ENCODE measurements at places on chromosomes 13 and 19. TPM values are rescaled to one million over a fixed set of nuclear protein-coding genes. Genes with fewer than 3 reads are reported as not detected.

Gene ZNF497
- 2.7 TPM for total RNA-seq

Gene SPINT2
- total RNA-seq, result 1,465 TPM

Gene LILRA6
- not detected for total RNA-seq

Gene ZNF493
- total RNA-seq, result 12.6 TPM

Gene ZNF177
- total RNA-seq, result 2.3 TPM

Gene KIR2DL1
- total RNA-seq, result not detected

Gene SLC6A16
- total RNA-seq, result not detected

Gene CIC
- 12.3 TPM for total RNA-seq

Gene AMH
- total RNA-seq, result 0.34 TPM

Gene ZNF560
- 1.6 TPM for total RNA-seq

Gene ZNF492
- total RNA-seq, result under 0.01 TPM

Gene ZNF155
- total RNA-seq, result 10.4 TPM

All from nasal cavity respiratory epithelium epithelial cell of viscerocranial mucosa (primary cell).